Heart right ventricle (tissue), 16 donors: ENCODE measurements at places on chromosomes 13 and 19. TPM values are rescaled to one million over a fixed set of nuclear protein-coding genes. Genes with fewer than 3 reads are reported as not detected.
A peak's percentile ranks its signal among the peaks of the same experiment; 100 is the strongest.

RASGRP4 gene
- 0.64 TPM for polyA plus RNA-seq

KLK2 gene
- polyA plus RNA-seq, result not detected

CRLF1 gene
- 161 TPM for polyA plus RNA-seq

ANKRD24 gene
- 0.14 TPM for polyA plus RNA-seq

CLEC17A gene
- polyA plus RNA-seq, result not detected

IZUMO4 gene
- 8.6 TPM for polyA plus RNA-seq

LCP1 gene
- polyA plus RNA-seq, result 3.2 TPM

DNA sequence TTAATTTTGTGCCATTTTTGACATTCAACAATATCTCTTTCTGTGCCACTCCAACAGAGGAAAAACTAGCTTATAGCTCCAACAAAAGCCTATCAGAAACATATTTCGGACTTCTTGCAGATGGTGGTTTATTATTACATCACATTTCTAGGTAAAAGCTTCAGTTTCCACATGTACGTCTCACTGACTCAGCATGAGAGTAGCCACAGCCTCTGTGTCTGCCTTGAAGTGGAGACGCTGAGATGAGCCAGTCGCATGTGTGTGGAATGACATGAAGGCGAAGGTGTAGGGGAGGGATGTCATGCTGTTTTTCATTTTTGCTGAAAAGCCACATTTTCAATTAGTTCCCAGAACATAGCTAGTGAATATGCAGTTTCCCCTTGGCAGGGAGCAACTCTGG lies 598.6 kb downstream of the EFNB2 start:
- no peak for DNase-seq

DNA sequence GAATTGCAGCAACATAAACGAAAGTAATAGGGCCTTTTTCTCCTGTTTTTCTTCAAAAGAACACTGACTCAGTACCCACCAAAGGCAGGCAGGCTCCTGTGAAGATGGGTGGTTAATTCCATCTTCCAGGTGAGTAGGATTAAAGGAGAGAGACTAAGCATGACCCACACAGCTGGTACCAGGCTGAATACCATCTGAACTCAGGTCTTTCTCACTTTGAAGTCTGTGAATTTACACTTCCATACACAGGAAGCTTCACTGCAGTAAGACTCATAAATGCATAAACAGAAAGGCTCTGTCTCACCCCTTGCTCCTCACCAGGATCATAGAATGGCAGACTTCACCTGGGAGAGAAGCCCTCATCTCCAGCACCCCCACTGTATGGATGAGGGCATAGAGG lies 194.6 kb downstream of the KLF12 start:
- DNase-seq, result no peak

GRCh38 chr13:113105032-113105920 lies at the start of gene F7:
F7 (plus strand) TSS chr13:113105791; CDS start chr13:113105842, 51 bp downstream.
- no peak for DNase-seq

- no peak for DNase-seq
Observed at GRCh38 chr13:113418722-113419049, 34.6 kb downstream of the ADPRHL1 start.

- peak; percentile 86 for DNase-seq
Observed at GRCh38 chr19:38665950-38666662, 18.7 kb downstream of the ACTN4 start.

- no peak for DNase-seq
Observed at GRCh38 chr13:112117258-112117954, 50.5 kb downstream of the SOX1 start.

GRCh38 chr19:8192221-8192820 lies 16.8 kb upstream of the CERS4 start:
- no peak for DNase-seq

DNA sequence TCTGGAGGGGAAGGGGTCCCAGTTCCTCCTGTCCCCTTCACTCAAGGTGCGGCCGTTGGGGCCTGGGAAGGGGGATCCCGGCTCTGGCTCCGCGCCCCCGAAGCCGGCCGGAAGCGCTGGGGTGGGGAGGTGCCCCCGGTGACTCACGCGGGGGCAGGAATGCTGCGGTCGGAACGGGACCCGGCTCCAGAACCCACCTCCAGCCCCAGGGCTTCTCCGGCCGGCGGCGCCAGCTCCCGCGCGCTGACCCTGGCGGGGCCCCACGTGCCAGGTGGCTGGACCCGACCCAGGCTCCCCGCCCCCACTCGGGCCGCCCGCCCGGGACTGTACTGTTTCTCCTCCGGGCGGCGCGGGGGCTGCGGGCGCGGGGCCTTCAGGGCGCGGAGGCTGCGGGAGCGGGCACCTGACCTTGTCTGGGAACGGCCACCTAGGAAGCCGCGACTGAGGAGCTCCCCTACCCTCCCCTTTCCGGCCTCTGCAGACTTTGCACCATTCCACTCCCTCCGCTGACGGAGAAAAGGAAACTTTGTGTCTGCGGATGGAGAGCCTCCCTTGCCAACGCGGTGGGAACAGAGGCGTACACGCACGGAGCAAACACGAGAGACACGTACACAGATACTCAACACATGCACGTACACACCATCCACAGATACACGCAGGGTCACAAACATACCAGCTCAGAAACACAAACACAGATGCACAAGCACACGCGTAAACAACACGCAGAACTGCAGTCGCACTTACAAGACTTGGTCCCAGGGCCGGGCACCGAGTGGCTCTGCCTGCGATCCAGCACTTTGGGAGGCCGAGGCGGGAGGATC lies 7.2 kb downstream of the AXL start:
- DNase-seq, result peak; percentile 61

- DNase-seq, result no peak
Observed at GRCh38 chr13:70835371-70835770, 727.1 kb upstream of the KLHL1 start.

DNA sequence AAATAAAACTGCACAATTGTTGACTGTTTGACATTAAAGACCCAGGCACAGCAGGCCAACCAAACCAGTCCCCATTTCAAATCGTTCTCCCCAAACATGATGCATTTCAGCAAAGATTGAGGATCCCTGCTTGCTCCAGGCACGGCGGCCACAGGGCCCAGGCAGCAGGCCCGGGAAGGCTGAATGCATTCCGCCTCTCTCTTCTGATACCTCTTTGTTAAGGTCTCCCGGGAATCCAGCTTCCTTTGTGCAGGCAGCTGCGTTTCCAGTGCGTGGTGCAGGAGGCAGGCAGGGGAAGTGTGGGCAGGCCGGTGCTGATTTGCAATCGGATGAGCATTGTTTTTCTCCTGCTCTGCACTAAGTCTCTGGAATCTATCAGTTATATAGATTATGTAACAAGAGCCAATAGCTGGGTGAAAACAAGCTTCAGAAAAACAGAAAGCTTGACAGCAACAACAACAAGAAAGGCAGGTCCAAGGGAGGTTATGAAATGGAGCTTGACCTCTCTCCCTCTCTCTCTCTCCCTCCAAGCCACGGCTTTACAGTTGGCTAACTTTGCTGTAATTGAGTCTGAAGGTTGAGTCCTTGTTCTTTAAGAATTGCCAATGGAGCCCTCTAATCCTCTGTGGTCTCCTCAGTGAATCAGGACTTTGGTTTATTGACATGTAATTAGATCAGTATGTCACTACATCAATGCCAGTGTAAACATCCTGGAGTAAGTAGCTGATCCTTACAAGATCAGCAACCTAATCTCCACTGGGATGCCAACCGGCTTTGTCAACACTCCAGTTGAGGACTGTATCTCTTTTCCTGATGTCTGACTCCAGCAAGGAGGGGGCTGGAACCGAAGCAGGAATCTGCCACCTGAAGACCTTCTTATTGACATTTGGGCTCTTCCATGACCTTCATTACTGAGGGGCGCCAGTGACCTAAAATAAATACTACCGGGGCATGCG lies 338.0 kb downstream of the TEX29 start:
- DNase-seq, result no peak

DNA sequence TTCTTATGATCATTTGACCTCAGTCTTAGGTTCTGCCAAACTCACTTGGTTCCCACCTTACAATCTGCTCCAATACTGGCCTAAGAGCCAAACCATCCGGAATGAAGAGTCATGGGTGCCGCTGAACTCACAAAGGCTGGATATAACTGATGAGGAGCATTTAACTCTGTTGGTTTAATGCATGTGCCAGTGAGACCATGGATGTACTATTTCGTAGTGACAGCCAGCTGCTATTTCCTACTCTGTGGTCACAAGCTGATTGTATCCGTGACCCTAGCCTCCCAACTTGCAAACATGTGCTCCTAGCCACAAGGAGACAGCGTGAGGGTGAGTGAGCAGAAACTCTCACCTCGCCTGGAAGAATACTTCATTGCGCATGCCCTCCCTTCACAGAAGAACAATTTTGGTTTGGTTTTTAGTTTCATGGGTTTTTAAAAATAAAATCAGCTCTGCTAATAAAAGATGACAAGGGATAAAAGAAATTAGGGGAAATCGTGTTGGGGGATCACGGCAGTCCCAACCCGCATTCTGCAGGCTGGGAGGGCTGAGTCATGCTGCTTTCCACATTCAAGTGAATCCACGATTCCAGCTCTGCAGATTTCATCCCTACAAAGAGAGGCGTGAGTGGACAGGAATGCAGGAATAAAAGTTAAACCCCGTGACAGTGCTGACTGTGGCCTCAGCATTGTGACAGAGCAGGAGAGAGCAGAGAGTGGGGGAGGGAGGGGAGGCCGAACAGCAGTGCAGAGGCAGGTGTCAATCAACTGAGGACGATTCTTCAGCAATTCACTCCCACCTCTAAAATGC lies 66.8 kb upstream of the RAP2A start:
- DNase-seq, result no peak

- DNase-seq, result no peak
Observed at GRCh38 chr13:48567515-48568369, 34.9 kb upstream of the RCBTB2 start.

GRCh38 chr19:50046649-50047503 lies 21.1 kb downstream of the ZNF473 start:
- DNase-seq, result peak; percentile 46

DNA sequence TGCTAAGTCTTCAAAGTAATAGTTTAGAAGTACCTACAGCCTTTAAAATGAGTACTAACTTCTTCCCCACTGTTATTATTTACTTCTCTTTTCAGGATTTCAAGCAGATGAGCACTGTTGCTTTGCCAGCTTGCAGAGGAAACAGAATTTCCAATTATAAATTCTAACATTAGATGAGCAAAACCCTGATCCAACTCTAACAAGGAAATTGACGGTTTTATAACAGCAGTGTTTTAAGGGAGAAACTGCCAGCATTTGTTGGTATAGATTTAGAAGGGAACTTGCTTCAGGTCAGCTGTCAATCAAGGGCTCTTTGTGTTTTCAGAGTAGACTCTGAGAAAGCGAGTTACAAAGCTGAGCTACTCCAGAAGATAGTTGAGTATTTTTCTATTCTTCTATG lies 120.5 kb downstream of the RAP2A start:
- DNase-seq, result no peak

- peak; percentile 55 for DNase-seq
Observed at GRCh38 chr19:16671652-16672274, 10.8 kb downstream of the TMEM38A start.

DNA sequence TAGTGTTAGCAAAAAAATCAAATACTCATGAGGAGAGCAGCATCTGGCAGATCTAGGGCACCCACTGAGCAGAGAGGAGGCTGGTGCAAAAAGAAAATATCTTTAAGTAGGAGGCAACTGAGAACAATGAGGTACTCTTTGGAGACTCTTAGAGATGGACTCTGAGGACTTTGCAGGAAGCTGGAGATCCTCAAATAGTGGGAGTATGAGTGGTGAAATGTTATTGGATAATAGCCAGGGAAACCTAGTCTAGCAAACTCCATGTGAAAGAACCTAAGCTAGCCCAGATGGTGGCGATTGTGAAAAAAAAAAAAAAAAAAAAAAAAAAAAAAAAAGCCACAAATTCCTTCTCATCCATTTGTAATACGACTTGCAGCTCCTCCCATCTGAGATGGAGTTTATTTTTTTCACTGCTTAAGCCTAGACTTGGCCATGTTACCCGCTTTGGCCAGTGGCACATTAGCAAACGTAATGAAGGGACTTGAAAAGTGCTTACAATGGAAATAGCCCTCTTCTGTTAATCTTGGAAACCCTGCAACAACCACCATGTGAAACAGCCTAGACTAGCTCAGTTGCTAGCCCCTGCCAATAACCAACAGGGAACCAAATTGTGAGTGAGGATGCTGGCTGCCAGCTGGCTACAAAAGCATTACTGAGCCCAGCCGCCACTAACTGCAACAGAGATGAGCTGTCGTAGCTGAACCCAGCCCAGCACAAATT lies 476.2 kb downstream of the KLF12 start:
- peak; percentile 64 for DNase-seq

DNA sequence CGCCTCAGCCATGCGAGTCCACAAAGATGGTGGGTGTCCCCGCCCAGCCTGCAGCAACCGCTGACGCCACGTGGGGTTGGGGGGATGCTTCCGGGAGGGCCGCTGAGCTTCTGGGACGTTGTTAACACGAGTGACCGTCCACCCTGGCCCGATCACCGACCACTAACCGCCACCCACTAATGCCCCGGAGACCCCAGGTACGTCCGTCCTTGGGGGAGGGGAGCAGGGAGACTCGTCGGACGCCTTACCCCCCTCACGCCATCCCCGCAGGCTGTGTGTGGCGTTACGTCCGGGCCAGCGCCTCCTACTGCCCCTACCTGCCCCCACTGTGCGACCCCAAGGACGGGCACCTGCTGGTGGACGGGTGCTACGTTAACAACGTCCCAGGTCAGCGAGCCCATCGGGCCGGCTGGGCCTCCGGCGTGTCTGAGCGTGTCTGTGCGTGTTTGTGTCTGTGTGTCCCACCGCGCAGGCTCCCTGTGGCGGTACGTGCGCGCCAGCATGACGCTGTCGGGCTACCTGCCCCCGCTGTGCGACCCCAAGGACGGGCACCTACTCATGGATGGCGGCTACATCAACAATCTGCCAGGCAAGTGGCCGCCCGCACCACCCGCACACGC lies 21.3 kb downstream of the PNPLA6 start:
- DNase-seq, result no peak

- DNase-seq, result no peak
Observed at GRCh38 chr13:25839371-25839770, 212.4 kb downstream of the SHISA2 start.

- no peak for DNase-seq
Observed at GRCh38 chr19:46068345-46069258, 27.8 kb upstream of the IGFL4 start.

DNA sequence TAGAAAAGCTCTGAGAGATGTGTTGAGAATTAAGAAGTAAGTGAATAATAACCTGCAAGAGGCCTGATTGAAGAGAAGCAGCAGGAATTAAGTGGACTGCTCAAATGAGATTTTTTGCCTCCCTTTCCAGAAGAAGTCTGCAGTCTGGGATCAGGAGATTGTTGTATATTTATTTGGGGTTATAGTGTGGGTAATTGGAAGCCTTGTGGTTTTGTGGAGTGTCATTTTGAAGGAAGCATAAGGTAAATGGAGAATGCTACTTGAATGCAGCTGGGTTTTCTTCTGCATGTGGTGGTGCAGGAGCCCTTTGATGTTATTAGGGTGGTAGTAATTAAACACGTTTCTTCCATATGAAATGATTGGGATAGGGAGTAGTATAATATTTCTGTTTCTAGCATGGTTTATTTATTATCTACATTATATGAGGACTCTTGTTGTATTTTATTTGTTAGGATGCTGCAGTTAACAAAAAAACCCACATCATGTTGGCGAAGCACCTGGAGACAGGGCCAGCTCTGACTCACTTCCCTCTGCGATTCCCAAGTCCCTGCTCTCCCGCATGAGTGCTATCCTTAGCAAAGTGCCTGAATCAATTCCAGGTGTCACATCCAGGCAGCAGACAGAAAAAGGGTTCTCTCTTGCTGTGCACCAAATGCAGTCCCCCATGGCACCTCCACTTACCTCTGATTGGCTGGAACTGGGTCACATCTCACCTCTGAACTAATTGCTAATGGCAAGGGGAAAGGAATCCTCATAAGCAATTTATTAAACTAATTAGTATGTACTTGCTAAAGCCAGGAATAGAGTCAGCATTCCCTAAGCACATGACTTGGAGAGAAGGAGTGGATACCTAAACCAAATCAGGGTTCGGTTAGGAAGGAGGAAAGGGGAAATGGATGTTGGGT lies 54.8 kb downstream of the DGKH start:
- DNase-seq, result no peak
